ENCODE measurements at places on chromosomes 6 and 20.

DNA sequence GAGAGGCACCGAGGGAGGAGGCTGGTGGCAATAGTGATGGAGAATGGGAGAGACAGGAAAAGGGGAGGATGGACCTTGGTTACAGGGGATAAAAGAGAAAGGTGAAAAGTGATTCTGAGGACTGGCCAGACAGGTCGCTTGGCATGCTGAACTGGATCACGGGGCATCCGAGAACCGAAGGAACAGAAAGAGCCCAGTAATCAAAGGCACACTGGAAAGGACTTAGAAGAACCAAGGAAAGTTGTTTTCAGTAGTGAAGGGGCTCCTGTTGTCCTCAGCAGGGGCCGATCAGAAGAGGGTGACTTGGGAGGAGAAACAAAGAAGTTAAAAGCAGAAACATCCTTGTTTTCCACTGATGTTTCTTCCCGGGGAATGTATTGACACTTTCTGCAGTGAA, 18.9 kb downstream of the SYTL3 start:
- DNase-seq: no peak

DNA sequence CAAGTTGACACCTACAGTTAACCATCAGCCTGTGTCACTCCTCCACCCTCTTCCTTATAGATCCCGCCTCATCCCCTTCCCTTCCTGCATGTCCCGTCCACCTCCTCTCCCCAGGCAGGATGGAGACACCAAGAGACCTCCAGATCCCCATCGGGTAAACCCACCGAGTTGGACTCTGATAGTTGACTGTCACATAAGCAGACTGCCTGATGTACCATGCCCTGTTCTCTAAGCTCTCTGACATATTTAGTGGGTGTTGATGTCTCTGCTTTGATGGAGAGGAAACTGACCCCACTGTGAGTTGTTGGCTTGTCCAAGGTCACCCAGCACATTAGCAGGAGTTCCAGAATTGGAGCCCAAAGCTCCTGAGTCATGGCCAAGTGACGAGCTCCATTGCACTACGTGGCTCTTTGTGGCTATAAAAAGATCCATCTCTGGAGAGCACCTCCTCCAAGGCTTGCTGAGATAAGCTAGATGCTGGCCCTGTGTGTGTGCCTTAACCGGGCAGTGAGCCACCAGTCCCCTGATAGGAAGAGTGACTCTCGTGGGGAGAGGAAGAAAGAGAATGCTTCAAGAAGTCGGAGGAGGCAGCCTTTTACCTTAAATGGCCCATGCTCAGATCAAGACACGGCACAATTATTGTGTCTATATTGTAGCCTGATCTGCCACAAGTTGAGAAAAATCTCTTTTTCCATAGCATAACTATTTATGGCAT, 236.0 kb upstream of the ECI2 start:
- no peak for DNase-seq

- no peak for DNase-seq
Measured at GRCh38 chr6:163118941-163119340, 295.6 kb upstream of the QKI start.

DNA sequence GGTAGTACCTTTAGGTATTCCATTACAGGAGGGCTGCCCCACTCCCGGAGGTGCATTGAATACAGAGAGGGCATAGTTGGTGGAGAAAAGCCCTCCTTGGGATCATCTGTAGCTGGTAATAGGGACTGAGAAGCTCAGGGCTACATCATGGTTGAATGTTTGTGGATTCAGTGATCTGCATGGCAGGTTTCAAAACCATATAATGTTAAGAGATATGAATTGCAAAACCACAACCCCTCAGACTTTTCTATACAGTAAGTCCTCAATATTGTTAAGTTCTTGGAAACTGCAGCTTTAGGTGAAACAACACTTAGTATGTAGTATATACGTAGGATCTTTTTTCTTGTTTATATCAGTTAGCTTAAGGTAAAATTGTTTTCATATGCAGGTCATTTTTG, 11.3 kb downstream of the TULP4 start:
- DNase-seq: no peak

GRCh38 chr6:131244942-131245341, 109.7 kb downstream of the AKAP7 start:
- no peak for DNase-seq

GRCh38 chr6:170243791-170244291, 47.0 kb downstream of the DLL1 start:
- DNase-seq: no peak

DNA sequence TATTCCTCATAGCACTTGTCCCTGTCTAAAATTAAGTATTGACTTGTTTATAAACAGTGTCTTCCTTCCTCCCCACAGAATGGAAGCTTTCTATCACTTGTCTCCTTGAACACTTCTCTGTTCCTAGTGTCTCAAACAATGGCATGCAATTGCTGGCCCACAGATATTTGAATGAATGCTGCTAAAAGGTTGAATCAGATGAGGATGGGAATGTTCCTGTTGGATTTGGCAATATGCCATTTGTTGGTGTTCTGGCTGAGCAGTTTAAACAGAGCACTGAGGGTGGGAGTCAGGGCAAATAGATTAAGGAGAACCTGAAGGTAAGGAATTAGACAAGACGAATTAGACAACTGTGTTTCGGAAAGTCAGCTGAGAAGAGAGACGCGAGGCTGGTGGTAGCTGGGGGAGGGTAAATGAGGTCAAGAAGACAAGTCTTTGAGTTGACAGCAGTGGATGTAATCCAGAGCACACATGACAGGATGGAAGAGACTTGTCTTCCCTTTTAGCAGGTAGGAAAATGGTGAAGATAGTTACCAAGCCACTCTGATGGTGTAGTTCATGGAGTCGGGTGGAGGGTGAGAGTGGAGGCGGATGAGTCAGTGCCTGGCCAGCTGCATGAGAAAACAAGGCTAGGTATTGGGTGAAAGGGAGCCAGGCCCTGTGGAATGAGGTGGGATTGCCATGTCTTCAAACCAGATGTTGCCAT, 58.3 kb upstream of the GNRH2 start:
- no peak for DNase-seq

DNA sequence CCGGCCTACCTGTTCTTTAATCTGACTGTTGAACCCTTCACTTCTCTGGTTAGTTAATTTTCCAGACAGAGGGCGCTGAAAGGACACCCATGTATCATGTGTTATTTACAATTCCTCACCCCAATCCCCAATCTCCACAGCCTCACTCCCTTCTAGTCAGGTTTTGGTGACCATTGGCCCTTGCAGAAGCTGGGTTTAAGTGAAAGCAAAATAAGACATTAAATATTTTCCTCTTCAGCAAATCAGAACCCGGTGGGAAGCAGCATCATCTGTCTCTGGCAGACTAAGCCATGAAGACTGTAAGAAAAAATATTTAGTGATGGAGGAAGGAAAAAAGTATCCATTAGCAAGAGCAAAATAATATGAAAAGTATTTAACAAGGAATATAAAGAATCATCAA, 9.4 kb upstream of the HLA-DQA1 start:
- no peak for DNase-seq

GRCh38 chr20:57959018-57959417, 249.2 kb upstream of the PMEPA1 start:
- DNase-seq: no peak

DNA sequence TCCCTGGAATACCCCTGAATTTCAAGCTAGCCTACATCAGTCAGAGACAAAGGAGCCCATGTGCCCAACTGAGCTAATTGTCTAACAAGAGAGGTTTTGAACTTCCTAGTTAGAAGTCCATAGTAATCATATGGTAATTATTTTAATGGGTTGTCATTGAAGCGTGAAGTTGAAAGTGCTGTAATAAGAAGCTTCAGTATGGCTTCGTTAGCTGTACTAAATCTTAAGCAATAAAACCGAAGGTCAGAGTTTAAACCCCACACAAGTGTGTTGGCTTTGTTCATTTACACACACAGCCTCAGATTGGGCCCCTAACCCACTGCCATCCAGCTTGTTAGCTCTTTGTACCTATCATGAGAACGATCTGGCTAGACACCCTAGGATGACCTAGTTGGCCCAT, 195.6 kb upstream of the RIN2 start:
- no peak for DNase-seq

- DNase-seq: no peak
Measured at GRCh38 chr6:41917528-41917927, 3.4 kb downstream of the MED20 start.

GRCh38 chr20:63782521-63782971, 43.0 kb downstream of the SLC2A4RG start:
- no peak for DNase-seq

DNA sequence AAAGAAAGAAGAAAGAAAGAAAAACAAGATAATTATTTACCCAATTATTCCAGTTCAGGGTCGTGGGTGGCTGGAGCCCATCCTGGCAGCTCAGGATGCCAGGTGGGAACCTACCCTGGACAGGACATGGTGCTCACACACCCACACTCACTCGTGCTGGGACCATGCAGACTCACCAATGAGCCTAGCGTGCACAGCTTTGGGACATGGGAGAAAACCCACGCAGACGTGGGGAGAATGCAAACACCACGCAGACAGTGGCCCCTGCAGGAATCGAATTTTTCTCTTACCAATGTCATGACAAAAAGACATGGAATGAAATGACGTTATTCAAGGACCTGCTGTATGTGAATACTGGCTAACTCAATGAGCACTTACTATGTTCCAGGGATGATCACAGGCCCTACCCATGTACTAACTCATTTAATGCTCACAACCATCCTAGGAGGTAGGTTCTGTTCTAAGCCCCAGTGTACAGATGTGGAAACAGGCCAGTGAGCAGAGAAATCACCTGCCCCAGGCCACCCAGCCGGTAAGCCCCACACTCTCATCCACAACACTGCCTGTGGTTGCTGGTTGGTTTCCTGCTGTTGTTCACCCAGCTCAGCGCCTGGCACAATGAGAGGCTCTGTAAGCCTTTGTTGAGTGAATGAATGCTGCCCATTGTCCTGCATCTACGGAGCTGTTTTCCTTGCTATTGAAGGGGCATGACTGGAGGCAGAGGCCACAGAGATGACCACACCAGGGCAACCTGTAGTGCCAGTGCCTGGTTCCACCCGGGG, 6.8 kb upstream of the PI16 start:
- DNase-seq: peak; percentile 16

DNA sequence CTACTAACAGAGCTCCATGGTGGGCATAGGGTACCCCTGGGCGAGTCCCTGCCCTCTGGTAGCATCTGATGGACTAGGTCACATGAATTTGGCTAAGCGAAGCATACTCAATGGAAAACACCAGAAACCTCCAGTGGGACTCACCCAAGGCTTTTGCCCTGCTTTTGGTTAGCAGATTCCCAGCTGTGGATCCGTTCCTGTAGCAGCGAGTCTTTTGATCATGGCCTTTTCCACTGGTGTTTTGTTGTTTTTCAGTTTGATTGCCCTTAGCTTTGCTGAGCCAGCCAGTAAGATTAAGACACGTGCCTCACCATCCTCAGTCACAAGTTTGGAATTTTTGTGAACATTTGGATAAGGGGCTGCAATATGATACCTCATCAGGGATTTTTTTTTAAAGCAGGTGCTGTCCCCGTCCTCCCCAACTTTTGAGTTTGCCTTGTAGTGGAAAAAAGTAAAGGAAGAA, 8.0 kb downstream of the TNFAIP3 start:
- DNase-seq: no peak

- DNase-seq: no peak
Measured at GRCh38 chr6:46220352-46221221, 49.8 kb upstream of the ENPP5 start.

GRCh38 chr6:2266031-2266795, 20.8 kb upstream of the GMDS start:
- no peak for DNase-seq

GRCh38 chr6:8137529-8137939, 35.2 kb upstream of the EEF1E1 start:
- no peak for DNase-seq

- no peak for DNase-seq
Measured at GRCh38 chr20:56373942-56374341, 15.2 kb downstream of the FAM210B start.

DNA sequence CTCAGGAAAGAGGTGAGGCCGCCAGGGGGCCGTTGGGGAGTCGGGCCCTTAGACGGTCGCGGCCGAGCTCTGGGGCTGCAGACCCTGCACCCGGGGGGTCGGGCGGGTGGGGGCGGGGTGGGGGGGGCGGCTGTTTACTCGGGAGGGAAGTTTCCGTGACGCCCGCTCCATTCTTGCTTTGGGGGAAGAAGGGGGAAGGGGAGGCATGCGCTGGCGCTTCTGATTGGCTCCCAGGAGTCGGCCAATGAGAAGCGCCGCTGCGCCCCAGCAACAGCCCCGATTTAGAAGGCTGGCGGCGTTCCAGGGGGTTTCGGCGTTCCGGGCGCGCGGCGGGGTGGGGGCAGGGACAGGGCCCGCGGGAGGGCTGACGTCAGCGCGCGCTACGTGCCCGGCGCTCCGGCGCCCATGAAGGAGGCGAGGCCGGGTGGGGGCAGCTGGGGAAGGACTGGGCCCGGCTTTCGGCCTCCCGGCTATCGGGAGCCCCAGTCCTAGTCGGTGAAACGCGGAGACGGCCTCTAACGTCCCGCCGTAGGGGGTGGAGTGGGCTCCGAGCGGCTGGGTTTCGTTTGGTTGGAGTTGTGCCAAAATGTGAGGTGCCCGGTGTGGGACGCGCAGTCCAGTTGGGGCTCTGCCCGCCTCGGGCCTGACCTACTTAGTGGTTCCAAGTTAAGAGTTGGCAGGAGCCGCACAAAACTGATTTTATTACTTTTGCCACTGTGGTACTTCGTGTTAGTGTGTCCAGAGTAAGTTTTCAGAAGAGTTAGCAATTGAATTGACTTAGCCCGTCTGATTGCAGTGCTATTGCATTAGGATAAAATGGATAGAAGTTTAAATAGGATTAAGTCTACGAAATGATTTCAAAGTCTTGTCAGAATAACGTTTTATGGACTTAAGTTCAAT, 1.1 kb downstream of the PNRC1 start:
- DNase-seq: peak; percentile 97

DNA sequence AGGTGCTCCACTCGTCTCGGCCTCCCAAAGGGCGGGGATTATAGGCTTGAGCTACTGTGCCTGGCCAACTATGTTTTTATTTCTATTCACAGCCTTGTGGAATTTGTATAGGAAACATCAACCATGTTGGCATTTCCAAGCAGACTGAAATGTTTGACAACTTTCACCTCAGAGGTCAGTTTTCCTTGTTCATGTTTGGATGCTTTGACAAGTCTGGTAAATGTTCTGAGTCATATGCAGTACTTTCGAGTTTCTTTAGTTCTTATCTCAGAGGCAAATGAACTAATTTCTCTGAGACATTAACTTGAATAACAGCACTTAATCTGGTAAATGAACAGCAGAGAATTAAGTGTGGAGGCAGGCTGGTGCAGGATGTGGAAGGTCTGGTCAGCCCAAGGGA, 373.4 kb upstream of the SYNCRIP start:
- DNase-seq: no peak

DNA sequence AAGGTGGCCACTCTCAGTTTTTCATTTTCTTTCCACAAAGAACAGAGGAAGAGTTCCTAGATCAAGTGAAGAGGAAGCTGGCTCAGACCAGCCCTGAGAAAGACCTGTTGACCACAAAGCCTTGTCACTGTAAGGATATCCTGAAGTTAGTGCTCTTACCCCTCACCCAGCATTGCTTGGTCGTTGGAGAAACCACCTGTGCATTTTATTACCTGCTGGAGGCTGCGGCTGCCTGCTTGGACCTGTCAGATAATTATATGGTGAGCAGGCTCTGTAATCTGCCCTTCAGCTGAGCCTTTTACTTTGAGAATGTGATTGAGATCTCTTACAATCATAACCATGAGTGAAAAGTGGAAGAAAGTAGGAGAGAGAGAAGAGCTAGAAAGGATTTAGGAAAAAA, 21.9 kb downstream of the TREML1 start:
- no peak for DNase-seq
